ENCODE measurements at places on chromosomes 5 and 9.

- DNase-seq, result no peak
Observed at GRCh38 chr5:111453747-111454146, 58.6 kb downstream of the STARD4 start.

GRCh38 chr9:121210536-121210935 is 8.9 kb upstream of the RAB14 start:
- no peak for DNase-seq

DNA sequence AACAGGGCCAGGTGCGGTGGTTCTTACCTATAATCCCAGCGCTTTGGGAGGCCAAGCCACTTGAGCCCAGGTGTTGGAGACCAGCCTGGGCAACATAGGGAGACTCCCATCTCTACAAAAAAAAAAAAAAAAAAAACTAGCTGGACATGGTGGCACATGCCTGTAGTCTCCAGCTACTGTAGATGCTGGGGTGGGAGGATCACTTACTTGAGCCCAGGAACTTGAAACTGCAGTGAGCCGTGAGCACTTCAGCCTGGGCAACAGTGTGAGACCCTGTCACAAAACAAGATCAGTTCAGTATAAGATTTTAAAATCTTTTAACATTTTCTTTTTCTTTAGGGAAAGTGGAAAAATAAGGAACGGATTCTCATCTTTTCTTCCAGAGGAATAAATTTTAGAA is 2.5 kb downstream of the BRIX1 start:
- no peak for DNase-seq

GRCh38 chr5:55903121-55903701 is 52.1 kb downstream of the IL31RA start:
- DNase-seq, result peak; percentile 32

- DNase-seq, result no peak
Observed at GRCh38 chr5:61622156-61622555, 290.1 kb downstream of the ZSWIM6 start.

DNA sequence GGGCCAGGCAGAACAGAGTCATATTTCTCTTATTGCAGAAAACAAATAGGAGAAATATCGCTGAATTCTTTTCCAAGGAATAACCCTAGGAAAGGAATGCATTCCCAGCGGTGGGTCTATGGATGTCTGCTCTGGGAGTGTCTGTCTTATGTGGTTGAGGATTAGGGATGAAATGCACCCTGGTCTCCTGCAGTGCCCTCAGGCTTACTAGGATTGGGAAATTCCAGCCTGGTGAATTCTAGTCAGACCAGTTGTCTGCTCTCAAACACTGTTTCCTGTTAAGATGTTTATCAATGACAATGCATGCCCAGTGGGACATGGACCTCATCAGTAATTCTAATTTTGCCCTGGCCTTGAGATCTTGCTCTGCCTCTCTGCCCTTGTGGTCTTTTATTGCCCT is 136.1 kb upstream of the ELAVL2 start:
- DNase-seq, result no peak

GRCh38 chr5:156824800-156825199 is 25.3 kb upstream of the PPP1R2B start:
- DNase-seq, result no peak

GRCh38 chr9:69299315-69299714 is 25.7 kb upstream of the ENTREP1 start:
- no peak for DNase-seq

DNA sequence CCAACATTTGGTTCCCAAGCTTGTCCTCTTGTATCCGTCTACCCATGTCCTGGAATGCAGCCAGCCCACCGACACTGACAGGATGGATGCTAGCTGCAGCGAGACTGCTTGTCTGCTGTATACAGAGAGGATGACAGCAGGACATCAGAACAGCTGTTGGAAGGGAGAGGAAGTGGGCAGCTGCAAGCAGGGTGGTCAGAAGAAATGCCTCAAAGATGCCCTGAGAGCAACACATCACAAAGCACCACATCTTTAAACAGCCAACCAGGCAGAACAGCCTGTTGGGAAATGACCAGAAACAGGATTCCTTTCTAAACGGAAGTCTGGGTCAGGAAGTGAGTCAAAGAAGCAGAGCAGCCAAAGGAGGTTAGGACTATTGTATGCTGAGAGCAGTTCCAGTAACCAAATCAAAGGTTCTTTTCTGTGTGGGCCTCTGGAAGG is 219.1 kb downstream of the NDUFS4 start:
- DNase-seq, result no peak

- no peak for DNase-seq
Observed at GRCh38 chr9:123425261-123425821, 69.3 kb downstream of the CRB2 start.

GRCh38 chr9:135221951-135222631 is 134.6 kb downstream of the OLFM1 start:
- no peak for DNase-seq

DNA sequence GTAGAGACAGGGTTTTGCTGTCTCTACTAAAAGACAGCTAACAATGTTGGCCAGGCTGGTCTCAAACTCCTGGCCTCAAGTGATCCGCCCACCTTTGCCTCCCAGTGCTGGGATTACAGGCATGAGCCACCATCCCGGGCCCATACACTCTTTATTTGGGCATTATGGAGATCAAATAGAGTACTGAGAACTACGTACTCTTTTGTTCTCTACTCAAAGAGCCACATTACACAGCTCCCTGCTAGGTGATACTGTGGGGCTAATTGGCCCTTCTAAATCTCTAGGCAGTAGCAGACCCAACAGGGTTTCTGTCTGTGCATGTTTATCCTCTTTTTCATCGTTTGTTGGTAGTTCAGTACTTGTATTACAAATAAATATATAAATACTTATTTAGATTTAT is 16.1 kb downstream of the CKMT2 start:
- no peak for DNase-seq

GRCh38 chr9:137139468-137140150 is 655 bp downstream of the GRIN1 start:
- no peak for DNase-seq

GRCh38 chr5:67050635-67051034 is 146.0 kb downstream of the CD180 start:
- DNase-seq, result no peak

DNA sequence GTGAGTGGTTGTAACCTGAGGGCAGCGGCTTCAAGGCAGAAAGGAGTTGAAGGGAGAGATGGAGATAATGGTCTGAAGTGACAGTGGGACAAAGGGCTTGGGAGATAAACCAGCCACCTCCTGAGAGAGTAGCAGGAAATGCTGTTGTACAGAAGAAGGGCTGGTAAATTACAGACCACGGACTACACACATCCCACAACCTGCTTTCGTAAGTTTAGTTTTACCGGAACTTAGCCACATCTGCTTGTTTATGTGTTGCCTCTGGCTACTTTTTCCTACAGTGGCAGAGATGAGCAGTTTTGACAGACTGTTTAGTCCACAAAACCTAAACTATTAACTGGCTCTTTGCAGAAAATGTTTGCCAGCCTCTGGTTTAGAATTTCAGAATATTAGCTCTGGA is 269.5 kb downstream of the ARHGEF28 start:
- DNase-seq, result no peak

- no peak for DNase-seq
Observed at GRCh38 chr9:26735160-26735559, 157.4 kb downstream of the CAAP1 start.

DNA sequence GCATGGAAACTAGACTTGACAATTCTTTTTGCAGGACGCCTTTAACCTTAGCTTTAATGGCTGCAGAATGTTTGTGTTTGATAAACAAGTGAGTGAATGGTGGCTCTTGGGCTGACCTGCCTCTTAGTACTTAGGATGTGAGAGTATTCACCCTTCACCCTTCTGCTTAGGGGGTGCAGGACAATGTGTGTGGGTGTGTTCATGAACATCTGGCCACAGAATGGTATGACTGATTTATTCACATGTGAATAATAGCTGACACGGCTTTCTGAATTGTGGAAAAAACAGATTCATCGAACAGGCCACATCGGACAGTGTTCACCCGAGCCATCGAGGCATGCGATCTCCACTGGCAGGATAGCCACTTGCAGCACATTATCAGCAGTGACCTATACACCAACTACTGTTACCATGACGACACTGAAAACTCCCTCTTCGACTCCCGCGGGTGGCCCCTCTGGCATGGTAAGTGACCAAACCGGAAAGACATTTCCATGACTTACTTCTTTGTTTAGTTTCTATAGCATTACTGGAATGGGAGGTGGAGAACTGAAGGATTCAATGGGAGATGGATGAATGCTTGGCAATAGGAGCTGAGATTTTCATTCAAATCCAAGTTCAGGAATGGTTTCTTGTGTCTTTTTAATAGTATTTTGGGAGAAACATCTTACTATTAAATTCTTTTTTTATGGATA is 193.6 kb downstream of the ZSWIM6 start:
- DNase-seq, result no peak

DNA sequence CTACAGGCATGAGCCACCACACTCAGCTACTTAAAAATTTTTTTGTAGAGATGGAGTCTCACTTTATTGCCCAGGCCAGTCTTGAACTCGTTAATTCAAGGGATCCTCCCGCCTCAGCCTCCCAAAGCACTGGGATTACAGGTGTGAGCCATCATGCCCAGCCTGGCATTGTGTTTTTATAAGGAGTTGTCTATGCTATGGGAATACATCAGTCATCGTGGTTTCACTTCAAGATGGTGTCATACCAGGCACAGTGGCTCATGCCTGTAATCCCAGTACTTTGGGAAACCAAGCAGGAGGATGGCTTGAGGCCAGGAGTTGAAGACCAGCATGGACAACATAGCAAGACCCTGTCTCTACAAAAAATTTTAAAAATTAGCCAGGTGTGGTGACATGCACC is 49.7 kb downstream of the CYSTM1 start:
- no peak for DNase-seq

DNA sequence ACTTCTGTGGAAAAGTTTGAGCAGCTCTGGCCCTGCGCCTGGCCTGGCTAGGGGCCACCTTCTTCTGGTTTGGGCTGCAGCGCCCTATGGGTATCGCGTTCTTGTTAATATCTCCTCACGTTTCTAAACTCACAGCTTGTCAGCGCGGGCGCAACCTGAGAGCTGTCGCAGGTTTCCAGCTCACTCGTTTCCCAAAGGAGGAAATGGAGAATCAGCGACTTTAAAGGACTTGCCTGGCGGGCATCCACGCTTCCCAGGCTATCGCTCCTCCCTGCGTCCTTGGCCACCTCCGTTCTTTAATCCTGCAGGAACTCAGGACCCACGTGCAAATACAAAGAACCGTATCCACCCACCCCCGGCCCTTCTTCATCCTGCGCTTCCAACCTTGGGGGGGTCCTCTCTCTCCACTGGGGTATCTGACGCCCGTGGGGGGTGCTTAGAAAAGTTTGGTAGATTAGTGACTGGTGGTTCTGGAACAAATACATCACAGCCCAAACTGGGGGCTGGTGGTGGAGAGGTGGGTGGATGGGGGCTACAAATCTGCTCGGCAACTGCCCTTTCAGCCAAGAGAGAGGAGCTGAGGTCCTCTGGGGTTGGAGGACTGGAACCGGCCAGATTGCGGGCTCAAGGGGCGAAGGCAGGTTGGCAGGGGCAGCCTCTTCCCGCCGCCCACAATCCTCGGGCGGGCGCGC is 578 bp upstream of the PSAT1 start:
- DNase-seq, result no peak

DNA sequence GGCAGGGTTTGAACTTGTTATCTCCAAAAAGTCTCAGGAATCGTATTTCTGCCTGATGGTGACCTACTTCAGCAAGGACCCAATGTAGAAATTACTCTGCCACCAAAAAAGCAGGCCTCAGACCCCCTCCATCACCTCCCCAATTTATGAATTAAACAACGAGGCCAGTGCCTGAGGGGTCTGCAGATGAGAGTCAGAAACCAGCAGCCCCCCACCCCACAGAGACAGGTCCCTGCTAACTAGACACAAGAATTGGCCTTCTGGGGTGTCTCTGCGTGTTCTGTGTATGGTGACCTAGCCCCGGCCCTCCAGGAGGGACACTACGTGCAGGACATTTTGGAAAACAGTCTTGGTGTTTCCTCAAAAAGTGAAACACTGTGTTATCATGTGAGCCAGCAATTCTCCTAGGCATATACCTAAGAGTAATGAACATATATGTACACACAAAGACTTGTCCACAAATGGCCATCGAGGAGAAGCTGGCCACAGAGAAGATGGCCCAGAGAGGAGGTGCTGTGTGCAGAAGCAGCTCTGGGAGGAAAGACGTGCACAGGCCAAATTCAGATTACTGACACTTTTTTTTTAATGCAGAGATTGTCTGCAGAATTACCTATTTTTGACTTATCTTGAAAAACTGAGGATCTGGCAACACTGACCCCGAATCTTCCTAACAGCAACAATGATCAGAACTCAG is 93.8 kb downstream of the ADAMTS2 start:
- no peak for DNase-seq

DNA sequence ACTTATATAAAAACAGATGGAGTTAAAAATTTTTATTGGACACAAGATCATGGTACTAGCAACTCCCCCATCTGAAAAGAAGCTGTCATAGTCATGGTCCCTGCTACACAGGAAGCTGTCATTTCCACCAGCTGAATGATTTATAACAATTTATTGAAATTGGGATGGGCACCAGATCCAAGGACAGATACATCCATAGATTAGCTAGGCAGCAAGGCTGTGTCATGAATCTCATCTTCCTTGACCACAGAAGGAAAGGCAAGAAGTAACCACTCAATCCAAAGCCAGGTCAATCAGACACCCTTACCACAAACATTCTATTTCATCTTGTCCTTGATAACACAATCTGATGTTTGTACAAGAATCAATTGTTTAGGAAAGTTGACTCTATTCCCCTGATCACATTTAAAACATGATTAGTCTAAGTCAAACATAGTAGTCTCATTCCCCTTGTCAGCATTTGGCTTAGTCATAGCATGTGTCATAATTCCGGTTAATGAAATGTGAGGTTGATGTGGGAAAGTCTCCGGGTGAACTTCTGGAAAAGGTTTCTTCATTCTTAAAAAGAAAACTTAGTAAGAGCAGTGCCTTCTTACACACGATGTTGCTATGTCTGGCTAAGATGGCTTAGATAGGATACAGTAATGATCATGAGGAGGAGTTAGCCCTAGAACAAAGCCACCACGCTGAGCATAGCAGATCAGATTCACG is 462.6 kb upstream of the PAPPA start:
- DNase-seq, result no peak

GRCh38 chr9:117151716-117152115 is 263.1 kb downstream of the ASTN2 start:
- no peak for DNase-seq

DNA sequence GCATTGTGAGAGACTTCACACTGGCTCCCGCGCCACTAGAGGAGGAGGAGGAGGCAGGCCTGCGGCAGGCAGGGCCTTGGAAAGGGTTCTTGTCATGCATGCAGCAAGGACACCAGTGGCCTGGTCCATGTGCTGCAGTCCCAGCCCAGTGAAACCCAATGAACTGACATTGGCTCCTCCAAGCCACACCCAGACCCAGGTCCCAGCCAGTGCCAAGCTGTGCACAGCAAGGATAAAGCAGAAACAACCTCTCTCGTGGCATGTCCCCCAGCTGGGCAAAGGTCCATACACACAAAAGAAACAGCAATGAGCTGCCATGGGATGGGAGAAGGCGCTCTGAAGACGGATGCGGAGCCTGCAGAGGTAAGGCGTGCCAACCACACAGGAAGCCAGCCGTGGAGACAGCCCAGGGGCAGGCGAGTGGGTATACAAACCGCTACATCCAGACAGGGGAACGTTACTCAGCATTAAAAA is 89.2 kb downstream of the SEMA4D start:
- no peak for DNase-seq

GRCh38 chr5:163585206-163585605 is 79.8 kb downstream of the MAT2B start:
- DNase-seq, result no peak
